ENCODE measurements at places on chromosomes 1 and 21. TPM values are rescaled to one million over a fixed set of nuclear protein-coding genes. Genes with fewer than 3 reads are reported as not detected.

The C1orf116 gene
- not detected for total RNA-seq

The BSND gene
- total RNA-seq, result not detected

The PTCH2 gene
- total RNA-seq, result 1.4 TPM

The MED8 gene
- total RNA-seq, result 35.1 TPM

The INSRR gene
- total RNA-seq, result 0.21 TPM

The AGMAT gene
- total RNA-seq, result 10.3 TPM

The ERICH3 gene
- not detected for total RNA-seq

The THEM5 gene
- total RNA-seq, result not detected

The LYSMD1 gene
- 4.3 TPM for total RNA-seq

The RIMKLA gene
- total RNA-seq, result 2.5 TPM

The S100A1 gene
- total RNA-seq, result not detected

The FAM177B gene
- not detected for total RNA-seq

The LCE1C gene
- total RNA-seq, result not detected

The SEC22B gene
- 21.9 TPM for total RNA-seq

The PLCH2 gene
- 9.8 TPM for total RNA-seq

The OR2L8 gene
- total RNA-seq, result not detected

The RPS27 gene
- 1,866 TPM for total RNA-seq

The NIPAL3 gene
- 46.9 TPM for total RNA-seq

The CXADR gene
- total RNA-seq, result 0.26 TPM

The FALEC gene
- not detected for total RNA-seq

The LRRIQ3 gene
- 0.37 TPM for total RNA-seq

- DNase-seq, result no peak
Observed at GRCh38 chr1:209134001-209134400, 449.5 kb upstream of the CAMK1G start.

DNA sequence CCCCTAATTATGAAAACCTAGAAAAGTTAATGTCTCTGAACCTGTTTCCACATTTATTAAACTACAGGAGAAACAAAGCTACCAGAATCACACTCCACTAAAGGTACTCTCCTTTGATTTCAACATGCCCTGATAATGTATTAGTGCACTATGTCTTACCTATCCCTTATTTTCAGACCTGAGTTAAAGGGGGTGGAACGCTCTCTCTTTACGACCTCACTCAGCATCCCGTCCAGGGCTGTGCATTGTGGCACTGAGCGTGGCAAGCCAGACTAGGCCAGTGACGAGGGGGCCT is 678 bp downstream of the LSM10 start:
- DNase-seq, result peak; percentile 52

GRCh38 chr1:33072707-33073106 is 8.2 kb upstream of the AZIN2 start:
- no peak for DNase-seq

GRCh38 chr1:22105611-22106207 is 37.2 kb downstream of the WNT4 start:
- DNase-seq, result peak; percentile 52

GRCh38 chr1:45953934-45954847 is 150.8 kb downstream of the MAST2 start:
- no peak for DNase-seq

DNA sequence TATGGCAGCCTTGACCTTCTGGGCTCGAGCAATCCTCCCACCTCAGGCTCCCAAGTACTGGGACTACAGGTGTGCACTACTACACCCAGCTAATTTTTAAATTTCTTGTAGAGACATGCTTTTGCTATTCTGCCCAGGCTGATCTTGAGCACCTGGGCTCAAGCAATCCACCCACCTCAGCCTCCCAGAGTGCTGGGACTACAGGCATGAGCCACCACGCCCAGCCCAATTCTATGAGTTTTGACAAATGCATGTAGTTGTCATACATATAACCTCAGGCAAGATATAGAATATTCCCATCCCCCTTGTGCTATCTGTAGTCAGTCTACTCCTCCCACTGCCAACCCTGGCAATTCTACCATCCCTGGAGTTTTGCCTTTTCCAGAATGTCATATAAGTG is 38.7 kb upstream of the TTC22 start:
- DNase-seq, result no peak

DNA sequence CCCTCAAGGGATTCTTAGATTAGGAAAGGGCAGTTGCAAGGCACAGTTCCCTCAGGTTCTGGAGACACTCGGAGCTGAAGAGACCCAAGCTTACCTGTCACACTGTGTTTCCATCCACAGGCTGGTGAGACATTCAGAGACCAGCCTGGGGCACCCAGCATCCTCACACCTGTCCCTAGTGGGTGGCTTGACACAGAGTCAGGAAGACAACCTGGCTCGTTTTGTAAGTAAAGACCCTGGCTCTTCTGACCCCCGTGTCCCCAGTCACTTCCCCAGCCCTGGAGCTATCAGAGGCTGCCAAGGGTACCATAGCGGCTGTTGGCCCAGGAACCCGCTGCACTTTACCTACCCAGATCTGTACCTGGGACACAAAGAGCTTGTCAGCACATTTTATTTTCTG is 409.8 kb downstream of the MATN1 start:
- DNase-seq, result no peak

DNA sequence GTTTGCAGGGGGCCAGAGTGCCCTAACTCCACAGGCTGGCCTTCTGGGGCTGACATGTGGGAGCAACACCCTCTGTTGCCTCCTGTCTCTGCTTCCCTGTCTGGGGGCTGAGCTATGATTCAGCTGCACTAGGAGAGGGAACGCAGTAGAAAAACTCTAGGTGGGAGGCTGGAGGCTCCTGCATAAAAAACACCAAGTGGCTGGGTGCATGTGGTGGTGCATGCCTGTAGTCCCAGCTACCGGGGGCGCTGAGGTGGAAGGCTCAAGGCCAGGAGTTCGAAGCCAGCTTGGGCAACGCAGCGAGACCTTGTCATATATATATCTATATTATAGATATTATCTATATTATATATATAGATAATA is 5.6 kb downstream of the KIF17 start:
- no peak for DNase-seq

DNA sequence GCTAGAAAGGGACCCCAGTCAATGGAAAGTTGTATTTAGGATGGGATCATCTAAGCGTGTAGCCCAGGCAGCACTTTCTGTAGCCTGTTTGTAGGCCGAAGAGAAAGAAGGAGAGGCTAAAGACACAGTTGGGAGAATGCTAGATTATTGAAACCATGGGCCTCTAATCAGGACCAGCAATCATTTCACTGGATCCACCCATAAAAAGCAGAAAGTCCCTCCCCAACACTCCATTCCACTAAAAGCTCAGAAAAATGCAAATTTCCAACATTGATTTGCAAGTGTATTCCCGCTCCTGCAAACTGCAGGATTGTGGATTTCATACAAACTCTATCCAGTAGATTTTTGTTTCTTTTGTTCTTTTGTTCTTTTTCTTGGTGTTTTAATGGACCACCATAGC is 51.2 kb upstream of the FMOD start:
- no peak for DNase-seq

DNA sequence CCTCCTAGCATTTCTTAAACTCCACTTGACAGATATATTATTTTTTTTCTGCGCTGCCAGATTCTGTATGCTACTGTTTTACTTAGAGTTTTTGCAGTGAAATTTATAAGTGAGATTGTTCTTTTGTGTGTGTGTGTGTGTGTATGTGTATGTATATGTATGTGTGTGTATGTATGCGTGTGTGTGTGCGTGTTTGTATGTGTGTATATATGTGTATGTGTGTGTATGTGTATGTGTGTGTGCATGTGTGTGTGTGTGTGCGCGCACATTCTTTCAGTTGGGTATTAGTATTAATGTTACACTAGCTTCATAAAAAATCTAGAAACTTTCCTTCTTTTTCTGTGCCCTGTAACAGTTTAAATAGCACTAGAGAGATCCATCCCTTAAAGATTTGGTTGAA is 152.6 kb upstream of the CSF3R start:
- DNase-seq, result no peak

GRCh38 chr1:11769274-11769673 is 7.3 kb downstream of the C1orf167 start:
- DNase-seq, result no peak

DNA sequence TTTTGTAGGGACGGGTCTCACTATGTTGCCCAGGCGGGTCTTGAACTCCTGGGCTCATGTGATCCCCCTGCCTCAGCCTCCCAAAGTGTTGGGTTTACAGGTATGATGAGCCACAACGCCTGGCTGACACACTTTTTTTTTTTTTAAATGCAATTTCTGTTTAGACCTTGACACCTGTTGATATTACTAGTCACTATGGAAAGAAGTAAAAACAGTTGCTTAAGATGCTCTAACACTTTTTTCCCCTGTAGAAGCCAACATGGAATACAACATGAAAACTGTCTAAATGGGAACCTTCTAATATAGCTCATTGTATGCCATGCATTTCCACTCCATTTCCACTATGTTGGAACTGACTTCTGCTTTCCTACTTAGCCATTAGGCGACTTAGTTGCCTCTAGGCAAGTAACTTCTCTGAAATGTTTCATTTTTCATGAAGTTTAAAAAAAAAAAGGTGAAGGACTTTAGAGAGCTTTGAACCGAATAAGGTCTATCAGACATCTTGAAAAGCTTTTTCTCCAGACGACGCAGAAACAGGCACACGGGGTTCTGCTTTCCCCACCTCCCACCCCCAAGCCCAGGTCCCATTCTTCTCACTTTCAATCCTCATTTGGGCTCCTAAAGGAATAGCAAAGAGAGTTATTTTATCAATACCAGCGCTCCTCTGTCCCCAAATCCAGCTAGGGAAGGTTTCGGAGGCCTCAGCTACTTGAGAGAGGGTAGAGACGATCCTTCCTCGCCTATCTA is 648 bp upstream of the DR1 start:
- no peak for DNase-seq

- DNase-seq, result no peak
Observed at GRCh38 chr21:36732217-36732616, 33.3 kb downstream of the SIM2 start.

DNA sequence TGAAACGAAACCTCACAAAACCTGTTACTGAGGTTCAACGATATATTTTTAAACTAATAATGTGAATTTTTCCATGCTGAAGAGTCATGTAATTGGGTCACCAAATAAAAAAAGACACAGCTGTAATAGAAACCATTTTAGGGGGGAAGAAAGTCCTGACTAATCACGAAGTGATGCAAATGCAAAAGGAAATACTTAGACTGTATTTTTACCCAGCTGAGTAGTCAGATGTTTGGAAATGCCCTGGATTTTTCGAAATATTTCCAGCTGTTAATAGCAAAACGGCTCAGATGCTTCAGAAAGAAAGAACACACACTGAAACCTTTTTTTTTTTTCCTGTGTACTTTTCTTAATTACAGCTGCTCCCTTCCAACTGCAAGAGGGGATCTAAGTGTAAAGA is 210.3 kb downstream of the SETD4 start:
- DNase-seq, result no peak

GRCh38 chr1:1612104-1612400 is 3.2 kb upstream of the MIB2 start:
- DNase-seq, result no peak

DNA sequence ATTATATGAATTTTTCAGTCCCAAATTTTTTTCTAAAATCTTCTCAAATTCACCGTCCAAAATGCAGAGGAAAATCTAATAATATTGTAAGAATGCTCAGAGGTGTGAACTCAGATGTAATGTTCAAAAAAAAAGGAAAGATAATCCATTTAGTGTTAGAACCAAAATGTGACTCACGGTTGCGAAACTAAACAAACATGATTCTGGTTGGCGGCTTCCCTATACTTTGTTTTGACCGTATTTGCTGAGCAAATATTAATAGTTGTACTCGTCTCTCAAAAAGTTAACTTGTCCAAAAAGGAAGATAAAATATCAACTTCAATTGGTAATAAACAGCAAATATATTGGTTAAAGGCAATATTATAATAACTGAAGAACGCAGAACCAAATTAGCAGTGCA is 34.4 kb downstream of the ZSWIM5 start:
- DNase-seq, result no peak

GRCh38 chr1:4269952-4270570 is 370.0 kb upstream of the C1orf174 start:
- DNase-seq, result no peak

GRCh38 chr1:185096531-185096930 is 51.2 kb downstream of the RNF2 start:
- DNase-seq, result no peak

GRCh38 chr21:30234643-30235042 is 18.7 kb upstream of the CLDN8 start:
- DNase-seq, result no peak

- no peak for DNase-seq
Observed at GRCh38 chr21:31455506-31455905, 111.4 kb upstream of the TIAM1 start.

GRCh38 chr21:22795644-22796043 is 1797.4 kb downstream of the NCAM2 start:
- DNase-seq, result no peak

DNA sequence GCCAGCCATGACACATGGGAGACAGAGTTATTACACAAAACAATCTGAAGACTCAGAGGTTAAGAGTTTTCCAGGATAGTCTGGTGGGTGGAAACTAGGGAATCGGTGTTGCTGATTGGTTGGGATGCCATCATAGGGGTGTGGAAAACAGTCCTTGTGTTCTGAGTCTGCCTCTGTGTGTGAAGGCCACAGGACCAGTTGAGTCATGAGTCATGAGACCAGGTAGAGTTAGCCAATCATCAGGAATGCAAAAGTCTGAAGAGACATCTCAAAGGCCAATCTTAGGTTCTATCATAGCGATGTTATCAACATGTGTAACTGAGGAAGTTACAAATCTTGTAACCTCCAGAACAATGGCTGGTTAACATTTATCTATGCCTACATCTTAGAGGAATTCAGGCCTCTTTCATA is 49.7 kb upstream of the NEK7 start:
- no peak for DNase-seq

- DNase-seq, result no peak
Observed at GRCh38 chr1:147539122-147539575, 2.2 kb upstream of the BCL9 start.

- DNase-seq, result no peak
Observed at GRCh38 chr1:157227700-157228099, 89.5 kb upstream of the ETV3 start.

- DNase-seq, result no peak
Observed at GRCh38 chr1:223707256-223708000, 4.9 kb upstream of the CAPN2 start.

DNA sequence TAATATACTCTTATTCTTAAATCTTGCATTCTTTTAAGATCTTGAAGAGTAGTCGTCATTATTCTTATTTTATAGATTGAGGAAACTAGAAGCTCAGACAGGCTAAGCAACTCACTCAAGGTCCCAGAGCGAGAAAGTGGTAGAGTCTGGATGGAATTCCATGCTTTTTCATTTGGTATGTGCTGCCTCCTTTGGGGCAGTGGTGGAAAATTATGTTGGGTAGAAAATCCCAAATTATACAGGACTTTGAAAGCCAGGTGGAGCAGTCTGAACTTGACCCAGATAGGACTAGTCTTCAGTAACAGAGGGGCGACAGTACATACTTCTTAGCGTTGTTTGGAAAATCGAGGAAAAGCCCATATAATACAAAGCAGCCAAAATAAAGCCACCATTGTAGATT is 205.6 kb downstream of the ATG4C start:
- no peak for DNase-seq

- no peak for DNase-seq
Observed at GRCh38 chr1:108610073-108610472, 50.2 kb downstream of the EEIG2 start.

GRCh38 chr1:164767752-164768402 is 208.9 kb downstream of the PBX1 start:
- no peak for DNase-seq

GRCh38 chr21:44980562-44981489 is 41.0 kb downstream of the SLX9 start:
- DNase-seq, result no peak
